Heart right ventricle (tissue), 16 donors: ENCODE measurements at places on chromosomes 1 and 21.

DNA sequence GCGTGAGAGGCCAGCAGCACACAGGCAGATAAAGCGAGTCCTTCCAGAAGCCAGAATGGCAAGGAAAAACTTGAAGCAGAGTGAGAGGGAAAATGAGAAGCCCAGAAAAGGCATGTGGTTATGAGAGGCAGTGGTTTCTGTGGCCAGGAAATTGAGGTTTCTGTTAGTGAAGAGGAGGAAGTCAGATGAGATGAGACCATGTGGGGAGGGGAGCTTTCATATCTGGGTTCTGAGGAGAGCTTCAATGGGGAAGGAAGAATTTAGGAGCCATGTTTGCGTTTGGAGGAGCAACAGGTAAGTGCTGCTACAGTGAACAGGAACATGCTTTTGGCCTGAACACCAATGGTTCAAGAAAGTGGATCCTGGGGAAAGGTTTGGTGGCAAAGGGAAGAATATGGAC lies 6.1 kb upstream of the CD1A start:
- peaks cover 10% of the 10 kb centered on the region for H3K4me1 ChIP-seq
- no peak for DNase-seq
- no peaks in the 10 kb centered on the region for H3K27me3 ChIP-seq
- H3K27ac ChIP-seq = no peak overlapping the region

DNA sequence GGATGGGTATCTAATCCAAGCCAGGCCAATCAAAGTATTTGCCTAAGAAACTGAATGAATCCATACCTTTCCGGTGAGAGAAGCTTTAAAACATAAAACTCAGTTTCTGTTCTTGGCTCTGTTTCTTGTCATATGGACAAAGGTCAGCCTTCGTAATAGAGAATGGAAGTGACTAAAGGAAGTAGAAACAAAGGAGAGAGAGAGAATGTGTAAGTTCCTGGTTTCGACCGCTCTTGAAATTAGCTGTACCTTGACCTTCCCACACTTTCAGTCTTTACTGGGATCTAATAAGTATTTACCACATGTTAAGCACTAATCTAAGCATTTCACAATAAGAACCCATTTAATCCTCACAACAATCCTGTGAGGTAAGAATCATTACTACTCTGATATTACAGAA lies 19.6 kb upstream of the CLCA4 start:
- no peak overlapping the region for H3K27ac ChIP-seq
- DNase-seq = no peak
- H3K4me1 ChIP-seq = no peaks in the 10 kb centered on the region
- H3K27me3 ChIP-seq = no peaks in the 10 kb centered on the region
- no peak overlapping the region for H3K4me3 ChIP-seq
- no peaks in the 10 kb centered on the region for H3K36me3 ChIP-seq

DNA sequence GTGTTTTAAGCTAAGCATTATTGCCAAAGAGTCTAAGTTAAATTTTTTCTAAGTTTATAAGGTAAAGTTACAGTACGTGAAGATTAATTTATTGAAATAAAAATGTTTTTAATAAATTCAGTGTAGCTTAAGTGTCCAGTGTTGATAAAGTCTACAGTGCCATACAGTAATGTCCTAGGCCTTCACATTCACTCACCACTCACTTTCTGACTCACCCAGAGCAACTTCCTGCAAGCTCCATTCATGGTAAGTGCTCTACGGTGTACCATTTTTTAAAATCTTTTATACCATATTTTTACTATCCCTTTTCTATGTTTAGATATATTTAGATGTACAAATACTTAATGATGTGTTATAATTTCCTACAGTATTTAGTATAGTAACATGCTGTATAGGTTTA lies 173.2 kb downstream of the CACNA1E start:
- no peak for DNase-seq
- H3K4me3 ChIP-seq = no peak overlapping the region
- no peaks in the 10 kb centered on the region for H3K4me1 ChIP-seq
- H3K27ac ChIP-seq = no peak overlapping the region

GRCh38 chr1:16938351-16939321 lies 16.9 kb downstream of the CROCC start:
- DNase-seq = no peak
- H3K27me3 ChIP-seq = no peaks in the 10 kb centered on the region
- no peaks in the 10 kb centered on the region for H3K4me1 ChIP-seq
- no peak overlapping the region for H3K27ac ChIP-seq
- H3K4me3 ChIP-seq = no peak overlapping the region
- H3K36me3 ChIP-seq = peaks cover 23% of the 10 kb centered on the region

DNA sequence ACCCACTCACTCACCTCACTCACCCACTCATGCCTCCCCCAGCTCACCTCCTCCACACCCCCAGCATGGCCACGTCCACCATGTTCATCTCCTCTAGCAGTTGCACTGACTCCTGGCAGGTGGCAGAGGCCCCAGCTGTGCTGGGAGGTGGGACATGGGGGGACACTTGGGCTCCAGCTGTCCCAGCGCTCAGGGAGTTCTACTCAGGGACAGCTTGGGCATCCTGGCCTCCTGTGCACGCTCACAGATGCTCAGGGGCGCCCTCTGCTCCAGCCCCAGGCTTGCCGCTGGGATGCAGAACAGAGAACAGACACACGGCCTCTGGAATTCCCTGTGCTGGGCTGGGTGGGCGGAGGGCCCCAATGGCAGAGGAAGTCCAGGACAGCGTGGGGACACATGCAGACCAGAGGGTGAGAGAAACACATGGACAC lies 5.2 kb downstream of the KRTAP10-8 start:
- H3K27ac ChIP-seq = no peak overlapping the region
- no peak for DNase-seq
- no peaks in the 10 kb centered on the region for H3K4me1 ChIP-seq
- H3K36me3 ChIP-seq = no peaks in the 10 kb centered on the region
- H3K27me3 ChIP-seq = peaks cover 9% of the 10 kb centered on the region

GRCh38 chr1:66247415-66248208 lies 286.3 kb upstream of the SGIP1 start:
- H3K4me1 ChIP-seq = no peaks in the 10 kb centered on the region
- no peaks in the 10 kb centered on the region for H3K27me3 ChIP-seq
- H3K27ac ChIP-seq = no peak overlapping the region
- H3K4me3 ChIP-seq = no peak overlapping the region
- no peak for DNase-seq

DNA sequence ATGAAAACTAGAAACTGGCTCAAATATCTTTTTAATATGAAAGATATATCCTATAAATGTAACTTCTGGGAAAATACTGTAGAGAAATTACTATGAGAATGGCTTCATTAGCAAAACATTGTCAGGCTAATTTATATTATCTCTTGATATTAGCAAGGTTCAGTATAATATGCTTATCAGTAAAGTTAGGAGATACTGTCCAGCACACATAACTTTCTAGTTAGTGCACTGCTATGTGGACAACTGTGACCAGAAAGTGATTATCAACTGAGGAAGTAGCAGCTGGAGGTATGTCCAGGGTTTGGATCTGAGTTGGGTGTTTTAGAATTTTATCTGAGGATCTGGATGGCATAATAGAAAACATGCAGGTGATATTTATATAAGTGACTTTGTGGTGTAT lies 7.5 kb downstream of the LRRC8C start:
- DNase-seq = no peak
- H3K4me1 ChIP-seq = peaks cover 60% of the 10 kb centered on the region
- H3K36me3 ChIP-seq = no peaks in the 10 kb centered on the region
- H3K4me3 ChIP-seq = no peak overlapping the region
- no peaks in the 10 kb centered on the region for H3K27me3 ChIP-seq

DNA sequence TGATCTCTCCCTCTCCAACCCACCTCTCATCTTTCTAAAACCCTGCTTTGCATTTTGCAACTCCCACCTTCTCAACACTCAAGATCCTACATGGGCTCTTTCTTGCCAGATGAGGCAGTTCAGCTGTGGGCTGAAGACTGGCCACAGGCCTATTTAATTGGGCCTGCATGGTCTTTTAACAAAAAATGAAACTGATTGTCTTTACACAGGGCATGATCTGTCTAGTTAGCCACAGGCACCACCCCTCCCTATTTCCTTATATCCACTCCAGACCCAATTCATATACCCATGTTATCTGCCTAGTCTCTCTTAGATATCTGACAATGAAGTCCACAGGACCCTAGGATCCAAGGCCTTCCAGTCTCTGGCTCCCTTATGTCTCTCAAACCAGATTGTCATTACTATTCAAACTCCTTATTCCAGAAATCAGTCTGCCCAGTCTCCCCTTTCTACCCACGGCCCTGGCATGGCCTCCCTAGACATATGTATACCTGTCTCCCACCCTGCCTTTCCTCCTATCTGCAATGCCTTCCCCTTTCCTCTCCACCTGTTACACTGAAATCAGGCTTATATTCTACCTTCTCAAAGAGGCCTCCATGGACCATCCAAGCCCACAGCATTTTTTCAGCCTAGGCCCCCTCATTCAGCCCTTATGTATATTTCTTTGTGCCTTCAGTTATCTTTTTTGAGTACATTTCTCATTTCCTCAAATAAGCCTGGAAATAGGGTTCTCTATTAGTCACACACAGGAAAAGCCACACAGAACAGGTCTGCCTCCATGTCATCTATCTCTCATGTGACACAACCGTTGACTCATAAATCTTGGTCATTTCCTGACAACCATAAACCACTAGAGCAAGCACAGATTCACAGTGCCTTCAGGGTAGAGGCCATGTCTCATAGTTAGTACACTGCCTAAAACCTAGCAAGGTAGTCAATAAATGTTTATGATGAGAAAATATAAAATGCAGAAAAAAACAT lies 39.0 kb downstream of the LPAR3 start:
- no peak for DNase-seq
- no peak overlapping the region for H3K27ac ChIP-seq
- H3K4me3 ChIP-seq = no peak overlapping the region
- H3K27me3 ChIP-seq = no peaks in the 10 kb centered on the region
